ENCODE measurements at places on chromosomes 12 and 14. TPM values are rescaled to one million over a fixed set of nuclear protein-coding genes. Genes with fewer than 3 reads are reported as not detected.

The SCNN1A gene
- total RNA-seq = under 0.01 TPM

The BMP4 gene
- total RNA-seq = 11.0 TPM

DNA sequence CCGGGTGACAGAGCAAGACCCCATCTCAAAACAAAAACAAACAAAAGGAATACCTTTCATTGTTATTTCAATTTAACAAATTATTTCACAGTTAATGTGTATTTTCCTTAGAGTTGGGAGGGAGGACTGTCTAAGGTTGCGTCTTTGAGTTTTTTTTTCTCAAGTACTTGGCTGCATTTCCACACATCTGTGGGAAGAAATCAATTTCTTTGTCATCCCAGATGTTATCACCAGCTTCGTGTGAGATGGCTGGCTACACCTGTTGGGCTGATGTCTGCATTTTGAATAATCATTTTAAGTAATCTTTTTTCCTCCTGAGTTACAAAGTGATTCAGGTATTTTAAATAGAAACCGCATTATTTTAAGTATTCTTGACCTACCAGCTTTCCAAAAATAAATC lies 59.4 kb downstream of the EML1 start:
- no peak for DNase-seq

The TAS2R42 gene
- not detected for total RNA-seq

The KRT4 gene
- total RNA-seq = not detected

DNA sequence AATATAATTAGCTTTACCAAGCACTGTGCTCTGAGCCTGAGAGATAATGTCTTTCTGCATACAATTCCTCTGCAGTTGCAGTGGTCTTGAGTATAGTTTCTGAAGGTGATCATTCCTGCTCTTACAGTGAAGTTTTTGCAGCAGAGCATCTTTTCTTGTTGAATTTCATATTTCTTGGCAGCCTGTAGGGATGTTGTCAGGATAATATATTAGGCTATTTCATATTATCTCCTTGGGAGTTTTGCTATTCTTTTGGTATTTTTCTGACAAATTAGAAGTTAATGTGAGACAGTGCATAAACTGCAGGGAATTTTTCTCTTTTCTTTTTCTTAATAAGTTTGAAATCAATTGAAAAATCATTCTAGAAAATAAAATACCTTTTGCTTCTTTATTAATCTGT lies 1502.6 kb upstream of the FLRT2 start:
- DNase-seq = no peak

- DNase-seq = no peak
Measured at GRCh38 chr12:105024928-105025327, 38.8 kb downstream of the NOPCHAP1 start.

- DNase-seq = peak; percentile 38
Measured at GRCh38 chr14:33525626-33526025, 425.2 kb downstream of the EGLN3 start.

GRCh38 chr12:60693019-60693626 lies 1097.3 kb downstream of the SLC16A7 start:
- DNase-seq = no peak

GRCh38 chr12:64884728-64885127 lies 60.3 kb downstream of the TBC1D30 start:
- DNase-seq = no peak

The RNASE3 gene
- not detected for total RNA-seq

The CD69 gene
- total RNA-seq = not detected

The CAPS2 gene
- 7.8 TPM for total RNA-seq

GRCh38 chr14:58638231-58639197 lies 752 bp downstream of the DACT1 start:
- peak; percentile 44 for DNase-seq

DNA sequence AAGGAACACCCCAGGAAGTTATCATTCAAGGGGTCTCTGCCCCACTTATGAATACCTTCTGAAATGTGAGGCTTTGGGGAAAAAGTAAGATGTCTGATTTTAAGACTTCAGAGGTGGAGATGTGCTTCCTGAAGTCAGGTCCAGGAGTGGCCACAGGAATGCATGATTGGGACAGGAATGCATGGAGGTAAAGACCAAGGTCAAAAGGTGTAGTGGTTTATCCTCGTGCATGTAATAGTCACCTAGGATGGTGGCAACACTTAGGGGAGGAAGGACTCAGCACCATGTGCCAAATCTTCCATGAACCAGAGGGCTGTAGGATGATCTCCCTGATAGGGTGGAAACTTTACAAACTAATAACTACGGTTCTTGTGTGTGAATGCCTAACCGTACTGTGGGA lies 217.3 kb downstream of the C12orf75 start:
- DNase-seq = no peak

Data from fibroblast of villous mesenchyme (primary cell).